ENCODE measurements at places on chromosomes 1 and 21.

DNA sequence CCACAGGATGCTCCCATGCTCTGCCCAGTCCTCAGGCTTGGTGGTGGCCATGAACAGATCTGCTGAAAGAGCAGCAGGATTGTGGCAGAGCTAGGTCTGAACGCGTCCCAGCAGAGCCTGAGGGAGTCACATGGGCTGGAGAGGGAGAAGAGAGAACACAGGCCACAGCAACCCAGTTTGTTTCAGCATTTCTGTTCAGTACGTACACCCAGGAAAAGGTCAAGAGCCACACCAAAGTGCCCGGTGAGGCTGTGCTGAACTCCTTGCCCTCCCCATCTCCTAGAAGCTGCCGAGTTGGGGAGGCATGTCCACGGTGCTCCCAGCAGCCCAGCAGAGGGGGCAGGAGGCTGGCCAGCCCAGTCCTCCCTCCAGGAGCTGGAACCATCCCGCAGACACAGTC is 5.5 kb downstream of the PKP1 start:
- DNase-seq: no peak

- no peak for DNase-seq
Observed at GRCh38 chr1:40107290-40107959, 10.4 kb upstream of the PPT1 start.

DNA sequence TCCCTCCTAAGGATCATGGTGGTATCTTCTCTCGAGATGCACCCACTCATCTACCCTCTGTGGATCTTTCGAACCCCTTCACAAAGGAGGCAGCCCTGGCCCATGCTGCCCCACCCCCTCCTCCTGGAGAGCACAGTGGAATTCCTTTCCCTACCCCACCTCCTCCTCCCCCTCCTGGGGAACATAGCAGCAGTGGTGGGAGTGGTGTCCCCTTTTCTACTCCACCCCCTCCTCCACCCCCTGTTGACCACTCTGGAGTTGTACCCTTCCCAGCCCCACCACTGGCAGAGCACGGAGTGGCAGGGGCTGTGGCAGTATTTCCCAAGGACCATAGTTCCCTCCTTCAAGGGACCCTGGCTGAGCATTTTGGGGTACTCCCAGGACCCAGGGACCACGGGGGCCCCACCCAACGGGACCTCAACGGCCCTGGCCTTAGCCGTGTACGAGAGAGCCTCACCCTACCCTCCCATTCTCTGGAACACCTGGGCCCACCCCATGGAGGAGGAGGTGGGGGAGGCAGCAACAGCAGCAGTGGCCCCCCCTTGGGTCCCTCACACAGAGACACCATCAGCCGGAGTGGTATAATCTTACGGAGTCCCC is 14.5 kb upstream of the TARS2 start:
- no peak for DNase-seq

- DNase-seq: no peak
Observed at GRCh38 chr1:47460456-47460855, 22.6 kb downstream of the FOXD2 start.

DNA sequence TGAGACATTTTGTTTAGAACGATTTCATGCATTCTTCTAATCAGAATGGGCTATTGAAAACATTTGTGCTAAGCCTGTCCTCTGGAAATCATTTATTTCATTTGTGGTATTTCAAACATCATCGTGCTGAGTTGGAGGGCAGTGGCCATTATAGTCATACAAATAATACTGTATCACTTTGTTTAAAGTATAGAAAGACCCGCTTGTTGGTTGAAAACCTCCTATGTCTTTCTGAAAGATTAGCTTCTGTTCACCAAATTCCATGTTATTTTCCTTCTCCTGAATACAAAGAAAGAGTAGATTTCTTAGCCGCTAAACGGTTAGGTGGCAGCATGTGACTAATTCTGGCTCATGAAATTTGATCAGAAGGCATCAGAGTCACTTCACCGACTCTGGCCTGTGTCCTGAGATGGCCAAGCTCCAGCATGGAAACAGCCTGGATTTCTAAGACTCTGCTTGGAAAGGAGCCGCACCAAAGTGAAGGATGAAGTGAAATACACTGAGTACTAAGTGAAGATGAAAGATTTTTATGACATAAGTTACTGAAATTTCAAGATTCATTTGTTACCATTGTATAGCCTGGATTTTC is 355.1 kb downstream of the USP25 start:
- no peak for DNase-seq
